Sigmoid colon (tissue), 7 donors: ENCODE measurements at places on chromosomes 2 and 18. TPM values are rescaled to one million over a fixed set of nuclear protein-coding genes. Genes with fewer than 3 reads are reported as not detected.

Gene PTH2R
- not detected for polyA plus RNA-seq

DNA sequence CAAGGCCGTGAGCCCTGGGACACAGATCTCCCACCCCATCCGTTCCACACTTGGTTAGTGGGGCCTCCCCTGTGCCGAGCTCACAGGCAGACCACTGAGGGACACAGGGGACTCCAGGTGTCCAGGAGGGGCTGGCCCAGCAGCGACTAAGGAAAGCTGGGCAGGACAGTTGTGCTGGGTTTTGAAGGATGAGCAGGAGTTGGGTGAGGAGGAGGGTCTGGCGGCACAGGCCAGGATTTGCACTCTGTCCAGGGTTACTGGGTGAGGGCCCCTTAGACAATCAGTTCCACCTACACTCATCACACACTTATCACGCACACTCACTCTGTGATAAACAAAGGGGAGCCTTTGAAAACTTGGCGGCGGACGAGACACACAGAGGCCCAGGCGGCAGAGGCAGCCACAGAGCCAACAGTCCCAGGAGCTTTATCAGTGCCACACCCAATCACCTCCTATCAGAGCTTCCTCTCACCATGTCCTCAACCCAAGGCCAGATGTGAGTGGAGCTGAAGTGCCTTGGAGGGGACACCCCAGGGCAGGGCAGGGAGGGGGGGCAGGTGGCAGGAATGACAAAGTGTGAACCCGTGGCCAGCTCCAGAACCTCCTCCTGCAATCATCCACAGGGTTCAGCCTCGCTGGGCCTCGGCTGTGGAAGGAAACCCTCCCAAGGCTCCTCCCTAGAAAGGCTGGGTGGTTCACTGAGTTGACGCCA, 26.6 kb downstream of the BIN1 start:
- H3K27me3 ChIP-seq = no peaks in the 10 kb centered on the region
- no peak overlapping the region for H3K27ac ChIP-seq
- DNase-seq = no peak
- H3K36me3 ChIP-seq = no peaks in the 10 kb centered on the region
- peaks cover 36% of the 10 kb centered on the region for H3K4me1 ChIP-seq

Gene WNT10A
- 0.38 TPM for polyA plus RNA-seq

DNA sequence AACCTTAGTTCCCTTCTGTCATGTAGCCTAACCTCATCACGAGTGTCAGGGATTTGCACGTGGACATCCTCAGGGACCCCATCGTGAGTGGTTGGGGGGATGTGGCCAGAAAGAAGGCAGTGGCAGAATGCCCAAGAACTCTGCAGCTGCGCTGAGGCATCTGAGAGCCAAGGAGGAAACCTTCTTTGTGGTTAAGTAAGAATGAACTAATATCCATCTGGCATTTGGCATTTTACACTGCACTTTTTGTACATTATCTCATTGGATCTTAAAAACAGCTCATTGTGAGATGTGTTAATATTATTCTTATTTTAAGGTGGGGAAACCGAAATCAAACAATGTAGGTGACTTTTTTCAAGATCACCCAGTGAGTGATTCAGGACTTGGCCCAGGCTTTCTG, 32.6 kb upstream of the APCDD1 start:
- H3K36me3 ChIP-seq = no peaks in the 10 kb centered on the region
- H3K4me1 ChIP-seq = peaks cover 5% of the 10 kb centered on the region
- no peaks in the 10 kb centered on the region for H3K27me3 ChIP-seq
- H3K4me3 ChIP-seq = no peak overlapping the region
- DNase-seq = no peak

DNA sequence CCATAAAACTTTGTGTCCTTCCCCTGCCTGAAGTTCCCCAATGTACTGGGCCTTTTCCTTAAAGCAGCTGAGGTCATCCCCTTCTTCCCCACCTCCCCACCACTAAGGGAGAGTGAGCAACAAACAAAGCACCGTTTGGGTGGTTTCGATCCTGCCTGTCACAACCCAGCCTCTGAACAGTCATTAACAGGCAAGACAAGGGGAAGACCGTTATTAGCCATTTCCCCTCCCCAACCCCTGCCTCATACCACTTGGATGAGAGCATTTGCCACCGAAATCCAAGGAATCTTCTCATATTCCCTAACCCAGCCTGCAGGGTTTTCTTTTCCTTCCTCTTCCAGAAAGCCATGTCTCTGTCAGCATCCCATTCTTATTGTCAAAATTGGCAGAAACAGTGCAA, 65.6 kb downstream of the STRADB start:
- H3K4me3 ChIP-seq = no peak overlapping the region
- H3K36me3 ChIP-seq = no peaks in the 10 kb centered on the region
- no peaks in the 10 kb centered on the region for H3K27me3 ChIP-seq
- no peak overlapping the region for H3K27ac ChIP-seq
- DNase-seq = no peak

Gene TEX44
- polyA plus RNA-seq = not detected

Gene OSBPL1A
- 45.3 TPM for polyA plus RNA-seq

Gene SERPINB2
- polyA plus RNA-seq = 0.60 TPM

Gene SERPINB4
- 0.07 TPM for polyA plus RNA-seq

- no peaks in the 10 kb centered on the region for H3K27me3 ChIP-seq
- no peak overlapping the region for H3K4me3 ChIP-seq
- no peaks in the 10 kb centered on the region for H3K36me3 ChIP-seq
- H3K27ac ChIP-seq = no peak overlapping the region
- DNase-seq = no peak
- peaks cover 11% of the 10 kb centered on the region for H3K4me1 ChIP-seq
Measured at GRCh38 chr2:16632598-16632997, 33.0 kb downstream of the CYRIA start.

DNA sequence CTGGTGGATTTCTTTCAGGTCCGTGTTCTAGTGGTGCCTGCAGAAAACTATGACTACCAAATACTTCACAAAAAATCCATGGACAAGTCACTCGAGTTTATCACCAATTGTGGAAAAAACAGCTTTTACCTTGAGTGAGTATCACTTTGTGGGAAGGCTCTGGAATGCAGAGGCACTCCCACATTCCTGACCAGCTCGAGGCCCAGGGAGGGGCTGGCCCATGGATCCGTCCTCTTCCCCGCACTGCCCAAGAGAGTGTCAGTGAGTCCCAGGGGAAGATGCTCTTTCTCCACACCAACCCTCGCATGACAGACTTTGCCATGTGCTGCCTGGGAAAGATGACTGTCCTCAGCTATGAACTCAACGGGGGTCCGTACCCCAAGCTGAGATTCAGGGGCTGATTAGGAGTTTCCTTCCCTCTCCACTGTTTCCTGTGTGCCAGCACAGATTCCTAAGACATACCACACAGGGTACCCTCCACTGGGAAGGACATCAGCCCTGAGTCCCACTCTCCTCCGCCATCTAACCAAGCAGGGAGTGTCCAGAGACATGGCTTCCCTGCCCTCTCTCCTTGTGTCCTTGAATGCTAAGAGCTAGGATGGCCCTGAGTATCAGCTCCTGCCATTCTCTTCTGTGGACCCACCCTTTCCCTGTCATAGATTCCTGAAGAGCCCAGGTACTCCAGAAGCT, 155.9 kb downstream of the LAMA3 start:
- H3K4me3 ChIP-seq = no peak overlapping the region
- H3K27me3 ChIP-seq = no peaks in the 10 kb centered on the region

DNA sequence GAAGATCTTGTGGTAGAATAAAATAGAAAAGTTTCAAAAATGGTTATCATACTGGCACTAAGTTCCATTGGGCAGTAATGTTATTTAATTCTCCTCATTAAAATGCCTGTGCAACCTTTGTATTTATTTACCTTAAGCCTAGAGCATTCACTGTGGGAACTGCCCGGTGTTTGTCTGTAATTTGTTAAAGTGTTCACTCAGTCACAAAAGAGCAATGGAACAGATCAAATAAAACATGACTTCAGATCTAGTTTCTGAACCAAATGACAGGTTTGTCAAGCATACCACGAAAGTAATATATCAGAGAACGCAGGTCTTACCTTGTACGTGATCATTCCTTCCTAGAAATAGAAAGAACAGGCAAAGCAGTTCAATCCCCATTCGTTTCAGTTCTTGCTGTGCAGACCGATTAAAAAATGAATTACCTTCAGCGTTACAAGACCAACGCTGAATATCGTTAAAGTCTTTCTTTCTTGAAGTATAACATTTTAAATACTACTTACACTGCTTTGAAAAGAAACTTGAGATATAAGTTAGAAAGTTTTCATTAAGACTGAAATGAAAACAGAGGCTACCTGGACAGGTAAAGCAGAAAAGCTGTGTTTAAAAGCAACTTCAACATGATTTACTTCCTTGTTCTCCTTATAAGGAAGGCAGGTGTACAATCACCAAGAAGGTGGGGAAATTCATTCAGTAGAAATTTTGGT, at the start of gene ITGB6:
Gene ITGB6 (minus strand): TSS at position 590 of the 707 bp plus-strand sequence. CDS start 209 bp downstream, at position 381.
- no peaks in the 10 kb centered on the region for H3K27me3 ChIP-seq
- H3K27ac ChIP-seq = no peak within 1 kb of the TSS
- no peak for DNase-seq
- H3K4me1 ChIP-seq = no peaks in the 10 kb centered on the region
- no peaks in the 10 kb centered on the region for H3K36me3 ChIP-seq

Gene PROKR1
- not detected for polyA plus RNA-seq

GRCh38 chr2:3022841-3023372, 354.7 kb downstream of the EIPR1 start:
- no peak overlapping the region for H3K27ac ChIP-seq
- DNase-seq = no peak
- H3K4me1 ChIP-seq = no peaks in the 10 kb centered on the region
- no peak overlapping the region for H3K4me3 ChIP-seq
- no peaks in the 10 kb centered on the region for H3K27me3 ChIP-seq

- no peaks in the 10 kb centered on the region for H3K27me3 ChIP-seq
- H3K4me1 ChIP-seq = peaks cover 3% of the 10 kb centered on the region
- no peaks in the 10 kb centered on the region for H3K36me3 ChIP-seq
- no peak for DNase-seq
Measured at GRCh38 chr2:173572848-173573247, 218.2 kb downstream of the CDCA7 start.

DNA sequence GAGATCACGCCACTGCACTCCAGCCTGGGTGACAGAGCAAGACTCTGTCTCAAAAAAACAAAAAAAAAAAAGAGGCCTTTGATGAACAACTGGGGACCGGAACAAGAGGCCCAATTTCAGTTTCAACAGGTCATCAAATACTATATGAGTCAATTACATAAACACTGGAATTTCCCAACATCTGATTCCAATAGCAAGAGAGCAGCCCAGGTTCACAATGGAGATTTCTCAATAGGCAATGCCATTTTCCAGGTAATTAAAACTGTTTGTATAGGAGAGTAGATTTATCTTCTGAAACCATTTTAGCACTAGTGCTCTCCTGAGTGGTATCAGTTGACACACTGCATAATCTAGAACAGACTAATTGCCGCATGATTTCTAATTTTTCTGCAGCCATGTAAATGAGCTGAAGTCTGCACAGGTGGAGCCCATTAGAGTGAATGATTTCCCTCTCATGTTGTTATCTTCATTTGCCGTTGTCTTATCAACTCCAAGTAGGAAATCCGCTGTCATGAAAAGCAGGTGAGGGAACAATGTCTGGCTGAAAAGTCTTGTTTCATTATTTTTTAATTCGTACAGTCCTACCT, 264.1 kb upstream of the MEIS1 start:
- no peak overlapping the region for H3K4me3 ChIP-seq
- no peak overlapping the region for H3K27ac ChIP-seq
- no peaks in the 10 kb centered on the region for H3K36me3 ChIP-seq

DNA sequence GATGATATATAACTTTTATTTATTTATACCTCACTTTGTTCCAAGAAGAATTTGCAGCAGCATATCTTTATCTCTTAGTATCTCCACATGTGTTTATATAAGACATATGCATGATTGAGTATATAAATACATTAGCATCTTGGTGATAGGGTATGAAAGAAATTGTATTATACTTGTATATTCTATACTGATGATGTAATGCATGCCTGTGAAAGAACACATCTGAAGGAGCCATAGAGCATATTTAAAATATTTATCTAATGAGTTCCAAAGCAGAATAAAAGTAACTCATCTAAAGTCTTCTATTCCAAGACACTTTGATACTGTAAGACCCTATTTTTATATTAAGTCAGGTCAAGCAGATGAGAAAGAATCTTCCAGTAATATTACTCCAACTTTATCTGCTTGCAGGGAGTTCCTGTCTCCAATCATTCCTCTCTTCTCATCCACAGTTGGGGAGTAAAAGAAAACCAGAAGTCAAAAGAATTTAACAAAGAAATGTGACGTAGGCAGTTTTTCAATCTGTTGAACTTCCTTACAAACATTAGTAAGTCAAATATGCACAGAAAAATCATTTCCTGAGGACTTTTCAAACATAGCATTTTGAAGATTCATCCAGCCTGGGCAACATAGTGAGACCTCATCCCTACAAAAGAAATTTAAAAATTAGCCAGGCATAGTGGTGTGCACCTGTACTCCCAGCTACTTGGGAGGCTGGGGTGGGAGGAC, 76.7 kb downstream of the DTNB start:
- DNase-seq = no peak
- no peaks in the 10 kb centered on the region for H3K36me3 ChIP-seq
- no peak overlapping the region for H3K27ac ChIP-seq
- H3K4me1 ChIP-seq = no peaks in the 10 kb centered on the region

Gene THOC1
- 9.6 TPM for polyA plus RNA-seq

DNA sequence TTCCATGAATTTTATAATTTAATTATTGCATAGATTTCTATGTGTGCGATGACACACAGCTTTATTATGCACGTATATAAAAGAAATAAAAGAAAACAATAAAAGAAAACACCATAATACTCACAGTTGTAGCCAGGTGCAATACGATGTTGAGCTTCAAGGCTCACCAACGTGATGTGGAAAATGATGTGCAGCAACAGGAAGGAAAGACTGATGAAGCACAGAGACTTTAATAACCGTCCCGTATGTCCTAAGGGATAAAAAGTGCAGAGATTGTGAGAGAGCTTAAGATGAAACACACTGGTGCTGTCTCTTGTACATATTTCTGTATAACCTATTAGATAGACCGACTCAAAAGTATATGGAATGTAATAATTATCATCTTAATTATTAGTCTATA, 170.0 kb downstream of the PIEZO2 start:
- no peak for DNase-seq
- no peak overlapping the region for H3K27ac ChIP-seq
- H3K36me3 ChIP-seq = no peaks in the 10 kb centered on the region
- no peaks in the 10 kb centered on the region for H3K4me1 ChIP-seq
- no peaks in the 10 kb centered on the region for H3K27me3 ChIP-seq

- DNase-seq = no peak
- no peaks in the 10 kb centered on the region for H3K36me3 ChIP-seq
- no peaks in the 10 kb centered on the region for H3K4me1 ChIP-seq
- no peak overlapping the region for H3K4me3 ChIP-seq
Measured at GRCh38 chr2:151904807-151905206, 76.6 kb upstream of the ARL5A start.

Gene PLEKHM3
- 3.7 TPM for polyA plus RNA-seq

DNA sequence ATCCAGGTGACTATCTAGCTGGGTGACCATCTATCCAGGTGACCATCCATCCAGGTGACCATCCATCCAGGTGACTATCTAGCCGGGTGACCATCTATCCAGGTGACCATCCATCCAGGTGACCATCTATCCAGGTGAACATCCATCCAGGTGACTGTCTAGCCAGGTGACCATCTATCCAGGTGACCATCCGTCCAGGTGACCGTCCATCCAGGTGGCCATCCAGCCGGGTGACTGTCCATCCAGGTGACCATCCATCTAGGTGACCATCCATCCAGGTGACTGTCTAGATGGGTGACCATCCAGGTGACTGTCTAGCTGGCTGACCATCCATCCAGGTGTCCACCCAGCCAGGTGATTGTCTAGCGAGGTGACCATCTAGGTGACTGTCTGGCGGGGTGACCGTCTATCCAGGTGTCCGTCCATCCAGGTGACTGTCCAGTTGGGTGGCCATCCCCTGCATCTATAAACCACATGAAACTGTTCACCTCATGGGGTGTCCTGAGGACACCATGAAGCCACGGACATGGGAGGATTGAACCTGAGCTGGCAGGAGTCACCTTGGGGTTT, 305.3 kb downstream of the NDUFA10 start:
- H3K36me3 ChIP-seq = no peaks in the 10 kb centered on the region
- no peaks in the 10 kb centered on the region for H3K4me1 ChIP-seq
- peak; percentile 46 for DNase-seq
- H3K27me3 ChIP-seq = no peaks in the 10 kb centered on the region
- no peak overlapping the region for H3K27ac ChIP-seq

Gene NT5C1B
- polyA plus RNA-seq = not detected
